ENCODE measurements at places on chromosomes 3 and 15. TPM values are rescaled to one million over a fixed set of nuclear protein-coding genes. Genes with fewer than 3 reads are reported as not detected.

The PTX3 gene
- 0.11 TPM for total RNA-seq

The MESP1 gene
- total RNA-seq = 1.8 TPM

The NSUN3 gene
- 20.5 TPM for total RNA-seq

The P3H2 gene
- total RNA-seq = not detected

The NEO1 gene
- total RNA-seq = 4.5 TPM

The MUC20 gene
- 5.3 TPM for total RNA-seq

The LEKR1 gene
- total RNA-seq = 0.73 TPM

The SPSB4 gene
- not detected for total RNA-seq

The WWTR1 gene
- total RNA-seq = 1.1 TPM

The DUT gene
- total RNA-seq = 262 TPM

The MGA gene
- 40.2 TPM for total RNA-seq

The ERICH6 gene
- total RNA-seq = not detected

The CCR5 gene
- 8.9 TPM for total RNA-seq

The CKMT1B gene
- total RNA-seq = not detected

The ANKDD1A gene
- 3.0 TPM for total RNA-seq

The SCN11A gene
- total RNA-seq = not detected

The GHRL gene
- 0.55 TPM for total RNA-seq

The MELTF gene
- total RNA-seq = 9.0 TPM

The ALDH1L1 gene
- total RNA-seq = not detected

The SOX2 gene
- not detected for total RNA-seq

The DPPA2 gene
- not detected for total RNA-seq

The CHST13 gene
- not detected for total RNA-seq

The EIF4E3 gene
- total RNA-seq = 66.2 TPM

The MOBP gene
- total RNA-seq = not detected

The A4GNT gene
- not detected for total RNA-seq

The DUOX1 gene
- not detected for total RNA-seq

The PRSS50 gene
- not detected for total RNA-seq

The CCR8 gene
- total RNA-seq = 12.6 TPM

The LTF gene
- not detected for total RNA-seq

The MCTP2 gene
- 53.9 TPM for total RNA-seq

The CADM2 gene
- not detected for total RNA-seq

The ACOX2 gene
- total RNA-seq = not detected

The LYZL4 gene
- total RNA-seq = not detected

The SLITRK3 gene
- not detected for total RNA-seq
